Breast epithelium (tissue), 4 donors: ENCODE measurements at places on chromosomes 1 and 21.

GRCh38 chr1:220368352-220369265 is 96.4 kb upstream of the RAB3GAP2 start:
- DNase-seq, result no peak

DNA sequence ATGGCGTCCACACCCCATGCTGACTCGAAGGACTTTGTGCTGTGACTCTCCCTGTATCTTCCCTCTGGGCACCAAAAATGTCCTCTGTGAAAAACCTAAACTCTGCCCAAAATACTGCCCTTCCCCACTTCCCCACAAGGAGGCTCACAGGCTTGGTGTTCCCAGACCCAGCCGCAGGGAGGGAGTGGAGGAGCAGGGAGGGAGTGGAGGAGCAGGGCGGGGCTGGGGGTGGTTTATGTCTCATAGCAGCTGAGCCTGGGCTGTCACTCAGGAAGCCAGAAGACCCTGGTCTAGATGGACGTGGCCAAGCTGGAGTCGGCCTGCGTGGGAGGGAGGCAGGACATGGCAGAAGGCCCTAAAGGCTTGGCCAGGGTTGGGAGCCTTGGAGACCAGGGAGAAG is 461.7 kb downstream of the PTPRU start:
- DNase-seq, result no peak

- DNase-seq, result no peak
These were observed 70.3 kb upstream of the ACTL8 start for GRCh38 chr1:17684810-17685209.

- DNase-seq, result no peak
These were observed 90.8 kb downstream of the GTF2B start for GRCh38 chr1:88800382-88801051.

DNA sequence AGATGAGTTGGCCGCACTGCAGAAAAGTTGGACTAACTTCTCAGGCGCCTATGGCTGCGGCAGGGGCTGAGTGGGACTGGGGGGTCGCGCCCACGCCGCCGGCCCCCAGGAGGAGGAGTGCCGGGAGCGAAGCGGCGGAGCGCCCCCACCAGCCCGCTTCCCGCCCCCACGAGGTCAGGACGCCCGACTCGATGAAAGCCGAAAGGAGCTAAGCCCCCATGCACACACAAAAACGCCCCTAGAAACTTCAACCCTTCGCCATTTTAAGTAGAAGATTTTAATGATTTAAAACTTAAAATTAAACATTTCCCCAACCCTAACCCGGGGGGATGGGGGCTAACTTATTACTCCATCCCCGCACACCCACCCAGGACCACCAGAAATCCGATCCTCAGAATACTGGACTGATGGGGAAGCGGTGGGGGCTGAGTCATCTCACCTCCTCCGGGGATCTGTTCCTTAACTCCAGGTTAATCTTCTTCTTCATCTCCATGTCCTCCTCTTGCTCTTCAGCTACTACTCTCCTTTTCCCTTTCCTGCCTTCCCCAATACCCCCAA is 539 bp downstream of the ANP32E start:
- peak; percentile 47 for DNase-seq

GRCh38 chr1:214352838-214353237 is 71.9 kb downstream of the SMYD2 start:
- DNase-seq, result no peak

GRCh38 chr1:27428316-27429028 is 36.0 kb downstream of the GPR3 start:
- peak; percentile 59 for DNase-seq

DNA sequence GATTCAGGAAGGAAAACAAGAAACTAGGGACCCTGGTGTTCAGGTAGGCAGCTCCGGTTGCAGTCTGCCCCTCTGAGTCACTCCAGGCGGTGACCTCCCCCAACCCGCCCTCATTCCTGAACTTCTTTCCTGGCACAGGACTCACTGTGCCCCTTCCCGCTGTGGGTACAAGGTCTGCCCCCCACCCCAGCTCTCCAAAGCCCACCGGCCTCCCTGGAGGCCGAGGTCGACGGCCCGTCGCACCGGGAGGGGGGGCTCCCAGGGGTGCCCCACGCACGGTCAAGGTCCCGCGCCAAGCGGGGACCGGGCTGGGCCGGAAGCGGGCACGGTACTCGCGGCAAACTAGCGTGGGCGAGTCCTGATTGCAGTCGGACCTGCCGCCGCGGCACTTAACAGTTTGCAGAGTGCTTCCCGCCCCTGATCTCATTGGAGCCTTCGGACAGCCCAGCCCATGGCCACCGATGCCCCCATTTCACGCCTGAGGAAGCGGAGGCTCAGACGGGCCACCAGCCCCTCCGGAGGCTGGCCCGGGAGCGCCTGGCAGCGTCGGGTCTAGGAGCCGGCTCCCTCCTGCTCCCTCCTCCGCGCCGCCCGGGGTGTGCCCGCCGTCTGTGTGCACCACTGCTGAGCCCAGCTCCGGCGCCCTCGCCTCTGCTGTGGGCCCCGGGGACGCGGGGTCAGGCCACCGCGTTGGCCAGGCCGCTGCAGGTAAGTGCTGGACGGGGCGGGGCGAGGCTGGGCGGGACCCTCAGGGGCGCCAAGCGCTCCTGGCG is at the start of gene GJB3:
Gene GJB3 (plus strand): TSS at position 144 of the 773 bp plus-strand sequence. CDS start 3,549 bp downstream, outside the sequence.
- DNase-seq, result no peak

DNA sequence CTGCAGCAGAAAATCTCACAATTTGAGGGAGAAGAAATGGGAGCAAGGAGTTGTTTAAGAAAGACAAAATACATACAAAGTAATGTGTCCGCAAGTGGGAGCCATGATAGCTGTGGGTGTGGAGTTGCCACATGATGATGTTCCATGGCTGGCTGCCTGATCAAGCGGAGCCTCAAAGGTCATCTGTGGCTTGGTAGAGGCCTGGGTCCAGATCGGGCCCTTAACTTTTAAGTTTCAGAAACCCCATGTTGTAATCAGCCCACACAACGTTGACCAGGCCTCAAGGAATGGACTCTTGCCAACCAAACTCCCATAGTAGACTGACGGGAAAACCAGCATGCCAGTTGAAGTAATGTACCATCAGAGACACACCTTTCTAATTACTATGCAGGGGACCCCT is 64.7 kb upstream of the ANGPTL1 start:
- no peak for DNase-seq

DNA sequence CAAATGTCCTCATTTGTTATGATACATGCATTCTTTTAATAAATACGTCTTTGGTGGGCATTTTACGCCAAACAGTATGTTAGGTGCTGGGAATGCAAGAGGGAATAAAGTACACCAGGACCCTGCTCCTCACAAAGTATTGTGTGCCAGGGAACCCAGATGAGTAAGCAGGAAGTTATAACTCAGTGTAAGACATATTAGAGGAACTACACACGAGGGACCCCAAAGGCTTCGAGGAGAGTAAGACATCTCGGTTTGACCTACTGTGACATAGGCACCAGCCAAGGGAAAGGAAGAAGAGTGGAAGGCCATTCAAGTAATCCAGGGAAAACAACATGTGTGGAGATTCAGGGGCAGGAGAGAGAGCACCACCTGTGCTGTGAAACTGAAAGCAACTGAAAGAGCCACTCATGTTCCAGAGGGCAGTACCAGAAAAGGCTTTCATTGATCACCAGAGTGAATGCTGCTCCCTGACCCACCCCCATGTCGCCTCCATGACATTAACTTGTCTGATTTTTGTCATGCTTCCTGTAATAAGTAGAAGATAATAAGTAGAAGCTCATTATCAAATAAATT is 542.5 kb upstream of the PKN2 start:
- no peak for DNase-seq

- peak; percentile 73 for DNase-seq
These were observed 974 bp upstream of the FNBP1L start for GRCh38 chr1:93446837-93447451.

GRCh38 chr1:33258788-33259274 is 2.5 kb downstream of the ZNF362 start:
- DNase-seq, result no peak

DNA sequence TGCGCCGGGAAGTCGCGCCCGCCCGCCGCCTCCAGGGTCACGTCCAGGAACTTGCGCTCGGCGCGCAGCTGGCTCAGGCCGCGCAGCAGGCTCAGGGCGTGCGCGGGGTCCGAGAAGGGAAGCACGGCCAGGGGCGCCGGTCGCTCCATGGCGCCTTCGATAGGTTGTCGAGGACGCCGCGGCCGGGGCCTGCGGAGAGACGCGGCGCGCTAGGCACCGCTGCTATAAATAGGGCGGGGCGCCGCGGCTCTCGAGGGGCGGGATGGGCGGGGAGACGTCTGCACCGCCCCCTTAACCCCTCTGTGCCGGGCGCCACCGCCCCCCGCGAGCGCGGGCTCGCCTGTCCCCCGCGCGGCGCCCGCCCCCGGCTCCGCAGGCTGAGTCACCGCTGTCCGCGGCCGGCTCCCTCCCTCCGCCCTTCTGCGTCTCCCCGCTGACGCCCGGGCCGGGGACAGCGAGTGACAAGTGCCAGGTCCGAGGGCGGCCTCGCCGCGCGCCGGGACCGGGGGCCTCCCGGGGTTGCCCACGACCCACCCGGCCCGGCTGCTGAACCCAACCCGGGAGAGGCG is at the start of gene KLHL21:
Gene KLHL21 (minus strand): TSS at position 201 of the 569 bp plus-strand sequence. CDS start 52 bp downstream, at position 149.
- peak; percentile 90 for DNase-seq

DNA sequence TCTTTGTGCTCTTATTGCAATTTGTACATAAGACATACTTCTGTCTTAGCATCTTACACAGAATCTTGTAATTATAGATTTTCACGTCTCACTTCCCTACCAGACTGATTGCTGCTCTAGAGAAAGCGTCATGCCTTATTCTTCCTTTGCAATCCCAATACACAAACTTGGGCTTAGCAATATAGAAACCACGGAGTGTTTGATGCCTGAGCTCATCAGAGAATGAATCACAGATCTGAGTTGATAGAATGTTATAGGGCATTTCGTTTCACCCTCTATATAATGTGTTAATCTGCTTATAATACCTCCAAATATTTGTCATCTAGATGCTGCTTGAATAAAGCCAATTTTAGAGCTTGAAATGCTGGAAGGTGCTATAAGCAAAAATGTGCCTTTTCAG is 6.6 kb downstream of the FMO1 start:
- DNase-seq, result no peak

DNA sequence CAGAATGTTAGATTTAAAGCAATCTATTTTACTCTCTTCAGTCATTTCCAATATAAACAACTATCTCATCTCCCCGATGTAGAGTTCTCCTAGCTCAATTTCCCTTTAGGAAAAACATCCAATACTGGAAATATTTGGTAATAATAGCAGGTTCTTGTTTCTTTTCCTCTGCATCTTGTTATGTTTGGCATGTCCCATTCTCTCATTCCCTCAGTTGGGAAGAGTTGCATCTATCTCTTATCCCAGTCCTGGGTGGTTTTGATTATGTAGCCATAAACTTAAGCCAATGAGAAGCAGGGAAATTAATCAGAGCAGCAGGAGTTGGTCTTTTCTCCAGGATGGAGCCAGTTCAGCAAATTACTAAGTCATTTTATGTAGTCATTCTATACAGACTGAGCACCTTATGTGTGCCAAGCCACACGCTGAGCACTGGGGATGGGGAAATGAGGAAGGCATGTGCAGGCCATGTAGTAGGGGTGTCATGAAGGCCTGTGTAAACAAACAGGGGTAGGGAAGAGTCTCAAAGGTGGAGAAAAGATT is 418.2 kb upstream of the NFIA start:
- no peak for DNase-seq

GRCh38 chr1:239448911-239449310 is 62.5 kb downstream of the CHRM3 start:
- DNase-seq, result no peak

DNA sequence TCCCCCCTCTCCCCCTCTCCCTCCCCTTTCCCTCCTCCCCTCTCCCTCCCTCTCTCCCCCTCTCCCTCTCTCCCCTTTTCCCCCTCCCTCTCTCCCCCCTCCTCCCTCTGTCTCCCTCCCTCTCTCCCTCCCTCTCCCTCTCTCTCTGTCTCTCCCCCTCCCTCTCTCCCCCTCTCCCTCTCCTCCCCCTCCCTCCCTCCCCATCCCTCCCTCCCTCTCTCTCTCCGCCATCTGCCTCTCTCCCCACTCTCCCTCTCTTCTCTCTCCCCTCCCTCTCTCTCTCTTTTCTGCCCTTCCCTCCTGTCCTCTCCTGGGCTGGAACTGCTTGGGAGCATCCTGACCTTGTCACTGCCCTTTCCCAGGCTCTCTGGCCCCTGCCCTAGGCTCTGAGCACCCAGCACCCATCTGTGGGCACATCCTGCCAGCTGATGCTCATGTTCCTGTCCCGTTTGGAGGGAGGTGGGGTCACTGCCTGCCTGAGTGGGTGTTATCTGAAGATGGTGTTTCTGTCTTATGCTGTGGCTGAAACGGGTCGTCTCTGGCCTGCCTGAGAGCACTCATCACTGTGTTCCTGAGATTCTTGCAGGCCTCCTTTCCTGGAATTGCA is 10.8 kb downstream of the FTCD start:
- DNase-seq, result no peak

DNA sequence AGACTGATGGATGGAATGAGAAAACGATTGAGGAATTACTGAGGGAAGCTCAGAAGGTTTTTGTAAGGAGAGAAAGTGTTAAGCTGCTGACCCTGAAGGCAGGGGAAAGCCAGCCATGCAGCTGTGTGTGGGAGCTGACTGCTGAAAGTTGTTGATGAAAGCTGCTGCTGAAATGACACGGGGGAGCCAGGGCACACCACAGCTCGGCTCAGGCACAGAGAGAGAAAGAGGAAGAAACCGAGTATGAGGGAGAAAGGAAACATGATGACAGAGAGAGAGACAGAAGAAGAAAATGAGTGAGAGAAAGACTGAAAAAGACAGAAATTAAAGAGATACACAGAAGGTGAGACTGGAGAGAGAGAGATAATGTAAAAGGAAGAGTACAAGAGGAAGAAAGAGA is 115.5 kb downstream of the LRRC53 start:
- DNase-seq, result no peak

DNA sequence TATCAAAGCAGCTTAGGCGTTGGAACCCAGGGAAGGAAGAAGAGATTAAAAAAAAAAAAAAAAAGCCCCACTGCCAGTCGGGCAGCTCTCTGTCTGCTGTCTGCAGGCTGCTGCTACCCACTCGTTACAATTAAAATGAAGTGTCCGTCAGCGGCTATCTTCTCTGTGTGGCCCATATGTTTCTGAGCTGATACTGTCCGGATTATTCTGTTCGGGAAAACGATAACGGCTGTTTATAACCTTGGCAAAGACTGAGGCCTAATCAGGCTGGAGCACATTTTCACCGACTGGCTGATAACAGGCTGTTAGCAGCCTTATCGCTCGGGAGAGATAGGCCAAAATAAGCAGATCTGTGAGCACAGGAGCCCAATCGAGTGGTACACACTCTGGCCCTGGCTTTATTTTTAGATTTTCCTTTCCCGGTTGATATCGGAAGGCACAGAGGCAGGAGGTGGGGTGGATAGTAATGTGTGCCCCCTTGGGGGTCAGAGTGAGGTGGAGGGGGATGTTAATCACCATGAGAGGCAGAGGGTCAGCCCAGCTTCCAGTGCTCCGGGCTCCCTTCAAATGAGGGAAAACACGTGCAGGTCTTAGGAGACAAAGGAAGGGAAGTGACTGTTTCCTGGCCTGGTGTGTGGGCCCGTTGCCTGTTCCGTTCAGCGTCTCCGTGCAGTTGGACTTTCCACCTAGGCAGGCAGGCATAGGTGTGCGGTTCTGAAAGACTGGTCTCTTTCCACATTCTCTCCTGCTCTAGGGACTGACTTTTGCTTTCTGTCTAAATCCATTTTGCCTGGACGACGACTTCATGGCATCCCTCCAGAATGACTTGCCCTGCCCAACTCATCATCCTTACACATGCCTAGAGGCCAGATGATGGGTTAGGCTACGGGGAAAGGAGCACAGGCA is 153.4 kb downstream of the PBX1 start:
- no peak for DNase-seq

- no peak for DNase-seq
These were observed 149.8 kb upstream of the PALMD start for GRCh38 chr1:99496067-99496466.

GRCh38 chr1:193070942-193071341 is 11.5 kb downstream of the RO60 start:
- DNase-seq, result no peak
